Bronchial smooth muscle cell (primary cell): ENCODE measurements at places on chromosomes 4 and X. TPM values are rescaled to one million over a fixed set of nuclear protein-coding genes. Genes with fewer than 3 reads are reported as not detected.

Gene NXF2B
- not detected in 2 replicates for total RNA-seq

Gene PNMA6F
- not detected in 2 replicates for total RNA-seq

Gene GPR34
- not detected in 2 replicates for total RNA-seq

Gene ADAMTS3
- total RNA-seq = 1.9 and 4.1 TPM in 2 replicates

Gene HS6ST2
- not detected in 2 replicates for total RNA-seq

Gene PGAM4
- not detected in 2 replicates for total RNA-seq

Gene SYNPO2
- total RNA-seq = 0.94 and 1.3 TPM in 2 replicates

Gene RTL9
- total RNA-seq = under 0.01 TPM in 2 replicates

Gene NRK
- total RNA-seq = 0.34 and 0.47 TPM in 2 replicates
